ENCODE measurements at places on chromosomes 3 and 15.

DNA sequence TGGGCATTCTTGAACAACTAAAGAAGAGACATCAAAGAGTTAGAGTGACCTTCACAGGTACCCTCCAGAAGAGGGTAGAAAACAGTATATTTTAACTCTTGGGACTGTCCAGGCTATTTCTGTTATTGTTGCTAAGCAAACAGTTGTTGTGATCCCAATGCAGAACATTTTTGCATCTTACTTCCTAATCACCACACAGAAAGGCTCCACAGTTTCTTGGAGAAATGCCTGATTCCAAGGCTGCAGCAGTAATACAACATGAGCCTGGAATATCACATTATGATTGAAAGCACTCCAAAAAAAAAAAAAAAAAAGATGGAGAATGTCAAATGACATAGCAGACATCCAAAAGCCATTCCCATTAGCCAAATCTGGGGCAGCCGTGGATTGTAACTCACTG, 195.6 kb downstream of the CTNNB1 start:
- no peak for DNase-seq

GRCh38 chr3:161740421-161740820, 243.8 kb downstream of the OTOL1 start:
- no peak for DNase-seq

- DNase-seq = peak; percentile 36
Observed at GRCh38 chr15:79943820-79944219, 27.2 kb downstream of the BCL2A1 start.

GRCh38 chr3:12155264-12155663, 3.4 kb downstream of the TIMP4 start:
- DNase-seq = no peak

DNA sequence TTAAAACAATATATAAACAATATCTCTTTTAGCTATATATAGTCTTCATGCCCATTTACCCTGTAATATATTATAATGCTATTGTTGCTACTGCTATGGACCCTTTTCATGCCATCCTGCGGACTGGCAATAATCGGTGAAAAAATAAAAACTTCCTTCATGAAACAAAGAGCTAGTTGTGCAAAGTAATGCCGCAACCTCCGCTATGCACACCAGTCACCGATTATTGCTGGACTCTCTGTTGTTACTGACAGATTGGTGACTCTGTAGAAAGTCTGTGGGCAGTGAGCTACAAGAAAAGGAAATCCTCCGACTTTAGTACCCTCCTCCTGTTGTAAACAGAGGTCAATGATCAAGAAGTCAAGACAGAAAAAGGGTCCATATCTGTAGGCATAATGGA, 17.9 kb upstream of the ICE2 start:
- no peak for DNase-seq

DNA sequence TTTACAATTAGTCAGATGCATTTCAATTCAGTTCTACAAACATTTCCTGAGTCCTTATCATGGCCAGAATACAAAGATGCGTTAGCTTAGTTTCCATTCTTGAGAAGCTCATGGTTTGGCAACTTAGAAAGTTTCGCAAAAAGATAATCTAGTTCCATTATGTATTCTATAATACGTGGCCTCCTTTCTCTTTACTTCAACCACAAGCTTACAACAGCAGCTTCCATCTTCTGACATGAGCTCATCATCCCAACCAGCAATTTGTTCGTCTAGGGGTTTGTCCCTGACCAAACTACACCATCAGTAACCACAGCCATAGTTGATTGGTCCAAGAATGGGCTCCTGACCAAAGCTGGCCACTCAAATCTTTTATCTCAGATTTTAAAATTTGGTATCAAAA, 267.6 kb upstream of the TBC1D5 start:
- no peak for DNase-seq

GRCh38 chr15:74893627-74894026, 3.8 kb downstream of the MPI start:
- no peak for DNase-seq

DNA sequence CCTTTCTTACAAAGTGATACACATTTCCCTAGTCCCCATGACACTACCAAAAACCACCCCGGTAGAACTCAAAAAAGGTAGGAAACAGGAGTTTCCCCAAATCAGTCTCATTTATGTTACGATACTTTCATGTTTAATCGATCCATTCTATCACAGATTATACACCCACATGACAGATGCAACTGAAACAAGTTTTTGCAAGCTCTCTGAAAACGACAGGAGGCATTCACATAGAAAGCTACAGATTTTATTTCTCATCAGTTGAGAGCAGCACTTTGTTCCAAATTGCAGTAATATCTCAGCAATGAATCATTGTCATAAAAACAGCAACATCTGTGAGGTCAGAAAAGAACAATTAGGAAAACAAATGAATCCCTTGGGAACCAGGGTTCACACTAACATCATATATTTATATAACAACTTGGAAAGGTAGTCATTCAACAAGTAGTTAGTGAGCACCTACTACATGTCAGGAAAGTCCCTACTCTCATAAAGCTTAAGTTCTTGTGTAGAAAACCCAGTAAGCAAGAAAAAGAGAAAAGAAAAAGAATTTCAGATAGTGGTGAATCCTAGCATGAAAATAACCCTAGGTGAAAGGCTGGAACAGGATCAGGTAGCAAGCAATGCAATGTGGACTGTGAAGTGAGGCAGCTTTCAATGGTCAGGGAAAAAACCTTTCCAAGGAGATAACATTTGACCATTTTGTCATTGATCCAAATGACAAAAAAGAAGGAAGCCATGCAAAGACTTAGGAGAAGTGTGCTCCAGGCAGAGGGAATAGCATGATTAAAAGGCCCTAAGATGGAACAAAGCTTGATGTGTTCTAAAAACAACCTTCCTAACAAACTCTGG, 8.3 kb downstream of the PLD1 start:
- DNase-seq = peak; percentile 93

DNA sequence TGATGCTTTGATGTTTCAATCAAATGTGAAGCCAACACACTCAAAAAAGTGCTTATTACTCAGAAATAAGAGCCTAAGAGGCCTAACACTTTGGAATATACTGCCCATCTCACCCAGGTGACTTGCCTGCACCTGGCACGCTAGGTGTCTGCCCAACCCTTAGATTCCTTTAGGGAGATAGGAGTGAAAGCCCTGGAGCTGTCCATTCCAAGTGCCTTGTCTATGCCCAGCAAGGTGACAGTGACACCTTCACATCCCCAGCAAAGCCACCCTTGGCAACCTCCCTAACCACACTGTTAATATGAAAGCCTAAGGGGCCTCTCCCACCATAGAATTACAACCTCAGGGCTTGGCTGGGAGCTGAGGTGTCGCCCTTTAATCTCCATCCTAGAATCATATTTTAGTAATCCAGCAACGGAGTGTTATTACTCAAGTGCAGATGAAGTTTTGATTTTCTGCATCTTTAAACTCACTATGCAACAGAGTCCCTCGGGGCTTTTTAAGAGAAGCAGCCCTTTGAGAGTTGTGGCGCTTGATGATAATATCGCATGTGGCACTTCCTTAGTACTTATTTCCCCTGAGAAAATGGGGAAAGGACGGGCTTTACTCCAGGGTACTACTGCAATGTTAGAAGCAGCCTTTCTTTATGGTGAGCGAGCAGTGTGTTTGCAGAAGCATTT, 24.8 kb downstream of the ATP10A start:
- no peak for DNase-seq

DNA sequence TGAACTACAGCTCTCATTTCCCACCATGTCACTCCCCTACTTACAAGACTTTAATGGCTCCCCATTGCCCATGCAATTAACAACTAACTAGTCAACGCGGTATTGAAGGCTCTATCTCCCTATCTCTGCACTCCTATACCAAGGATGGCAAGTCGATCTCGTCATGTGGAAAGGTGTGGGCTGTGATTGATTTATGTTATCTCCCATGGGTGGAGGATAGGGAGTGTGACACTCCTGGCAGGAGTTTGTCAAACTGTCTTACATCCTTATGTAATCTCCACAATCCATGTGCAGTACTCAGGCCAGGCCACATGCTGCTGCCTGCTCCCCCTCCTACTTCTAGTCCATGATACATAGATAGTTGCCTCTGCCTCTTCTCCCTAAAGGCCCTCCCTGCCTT, 3.2 kb upstream of the RORA start:
- no peak for DNase-seq

- DNase-seq = no peak
Observed at GRCh38 chr3:191768421-191768820, 307.5 kb downstream of the PYDC2 start.

DNA sequence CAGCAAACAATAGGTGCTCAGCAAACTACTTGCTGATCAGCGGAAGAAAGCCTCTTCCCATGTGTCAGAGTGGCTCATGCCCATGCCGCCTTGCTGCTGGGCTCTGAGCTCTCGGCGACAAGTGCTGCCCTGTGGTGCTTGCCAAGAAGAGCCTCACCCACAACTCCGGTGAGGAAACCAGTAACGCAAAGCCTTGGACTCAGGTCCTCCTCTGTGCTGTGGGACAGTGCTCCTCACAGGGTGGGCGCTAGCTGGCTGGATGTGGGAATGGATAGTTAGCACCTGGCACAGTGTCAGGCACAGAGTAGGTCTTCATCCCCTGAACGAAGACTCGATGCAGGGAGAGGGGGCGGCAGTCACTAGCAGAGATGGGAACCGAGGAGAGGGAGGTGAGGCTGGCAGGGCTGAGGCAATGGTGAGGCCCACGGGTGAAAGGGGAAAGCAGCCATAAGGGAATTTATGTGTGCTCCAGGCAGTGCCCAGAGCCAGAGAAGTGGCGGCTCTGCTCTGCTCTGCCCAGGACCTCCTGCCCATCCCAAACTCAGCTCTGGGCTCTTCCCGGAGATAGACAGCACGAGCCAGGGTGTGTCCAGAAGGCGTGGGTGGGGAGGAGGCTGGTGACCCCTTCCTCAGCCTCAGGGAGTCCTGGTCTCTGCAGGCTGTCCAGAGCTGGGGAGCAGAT, 55.7 kb downstream of the IQSEC1 start:
- DNase-seq = no peak

DNA sequence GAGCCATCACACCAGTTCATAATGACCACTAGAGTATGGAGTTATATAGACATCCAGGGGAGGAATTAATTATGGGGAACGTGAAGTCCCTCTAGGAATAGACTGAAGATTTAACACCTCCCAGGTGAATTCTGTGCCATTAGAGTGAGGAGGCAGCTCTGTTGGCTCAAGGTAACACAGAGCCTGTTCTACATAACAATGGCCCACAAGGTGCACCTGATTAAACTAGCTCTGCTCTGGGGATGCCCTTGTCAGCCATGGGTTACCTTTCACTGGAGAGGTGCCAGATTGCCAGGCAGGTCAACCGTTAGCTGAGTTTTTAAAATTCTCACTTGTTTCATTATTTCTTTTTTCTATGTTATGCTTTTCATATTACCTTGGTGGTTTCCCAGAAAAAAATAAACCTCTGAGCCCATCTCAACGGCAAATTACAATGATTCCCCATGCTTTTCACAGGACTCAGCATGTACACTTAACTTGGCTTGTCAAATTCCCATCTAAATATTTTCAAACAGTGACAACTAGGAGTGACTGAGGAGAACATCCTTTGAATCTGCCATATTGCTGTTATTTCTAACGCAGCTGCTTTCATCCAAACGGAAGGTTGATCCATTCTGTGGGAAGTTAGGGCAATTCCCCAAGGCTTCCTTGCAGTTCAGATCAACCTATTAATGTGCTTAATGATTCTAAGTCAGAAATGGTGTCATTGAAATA, 512.9 kb downstream of the MCTP2 start:
- no peak for DNase-seq

GRCh38 chr3:14286887-14287500, 108.4 kb downstream of the LSM3 start:
- no peak for DNase-seq

- DNase-seq = no peak
Observed at GRCh38 chr3:187833799-187834578, 88.7 kb upstream of the BCL6 start.

GRCh38 chr15:55532944-55533343, 24.9 kb upstream of the DNAAF4 start:
- DNase-seq = no peak

DNA sequence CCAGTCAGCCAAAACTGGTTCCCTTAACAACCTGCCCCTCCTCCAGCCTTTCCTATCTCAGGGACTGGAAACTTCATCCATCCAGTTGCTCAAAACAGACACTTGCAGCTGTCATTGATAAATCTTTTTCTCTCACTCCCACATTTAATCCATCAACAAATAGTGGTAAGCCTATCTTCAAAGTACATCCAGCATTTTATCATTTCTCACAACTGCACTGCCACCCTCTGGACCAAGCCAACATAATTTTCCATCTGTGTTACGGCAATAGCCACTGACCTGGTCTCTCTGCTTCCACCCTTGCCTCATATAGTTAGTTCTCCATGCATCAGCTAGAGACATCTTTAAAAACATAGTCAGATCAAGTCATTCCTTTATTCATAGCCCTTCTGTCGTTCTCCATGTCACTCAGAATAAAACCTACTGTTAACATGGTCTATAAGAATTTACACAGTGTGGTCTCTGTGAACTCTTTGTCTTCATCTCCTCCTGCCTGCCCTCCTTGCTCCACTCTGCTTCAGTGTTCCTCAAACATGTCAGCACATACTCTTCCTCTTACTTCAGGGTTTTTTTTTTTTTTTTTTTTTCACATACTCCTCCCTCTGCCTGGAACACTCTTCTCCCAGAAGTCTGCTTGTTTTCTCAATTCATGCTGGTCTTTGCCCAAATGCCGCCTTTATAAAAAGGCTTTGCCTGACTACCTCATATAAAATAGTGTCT, 102.5 kb upstream of the COL6A5 start:
- DNase-seq = no peak

DNA sequence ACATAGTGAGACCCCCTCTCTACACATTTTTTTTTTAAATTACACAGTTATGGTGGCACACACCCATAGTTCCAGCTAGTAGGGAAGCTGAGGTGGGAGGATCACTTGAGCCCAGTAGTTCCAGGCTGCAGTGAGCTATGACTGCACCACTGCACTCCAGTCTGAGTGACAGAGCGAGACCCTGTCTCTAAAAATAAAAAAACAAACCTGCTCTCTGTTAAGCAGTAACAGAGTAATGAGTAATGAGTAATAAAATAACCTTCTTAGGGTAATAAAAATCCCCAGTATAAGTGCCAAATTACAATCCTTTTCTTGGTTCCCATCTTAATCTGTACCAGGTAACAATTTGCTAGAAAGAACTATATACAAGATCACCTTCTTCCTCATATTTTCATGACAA, 65.9 kb upstream of the PLXND1 start:
- DNase-seq = no peak

DNA sequence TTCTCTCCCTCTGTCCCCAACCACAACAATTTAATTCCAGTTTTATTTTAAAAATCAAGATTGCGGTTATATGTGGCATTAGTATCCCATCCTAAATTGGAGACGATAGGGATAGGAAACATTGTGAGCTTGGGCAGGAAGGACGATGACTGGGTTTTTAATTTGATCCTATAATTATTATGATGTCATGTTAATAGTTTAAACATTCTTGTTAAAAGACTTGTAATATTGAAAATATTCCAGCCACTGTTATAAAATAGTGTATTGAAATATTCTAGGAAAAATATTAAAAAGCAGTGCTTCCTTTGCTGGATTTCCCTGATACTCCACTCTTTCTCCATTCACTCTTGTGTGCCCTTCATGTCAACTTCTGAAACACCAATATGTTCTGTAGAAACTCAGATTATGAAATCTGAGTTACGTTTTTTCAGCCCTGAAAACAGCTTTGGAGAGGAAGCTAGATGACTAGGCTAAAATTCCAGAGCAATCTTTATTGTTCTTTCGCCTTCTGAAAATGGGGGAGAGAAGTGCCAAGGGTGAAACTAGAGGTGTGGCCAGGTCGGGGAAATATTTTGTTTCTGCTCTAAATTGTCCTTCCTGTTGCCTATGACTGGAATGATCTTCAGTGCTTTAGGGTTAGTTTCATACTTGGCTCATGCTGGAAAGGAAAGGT, 46.1 kb upstream of the MAP3K13 start:
- DNase-seq = no peak
